CD8-positive, alpha-beta memory T cell (primary cell): ENCODE measurements at places on chromosomes 7 and 10.

DNA sequence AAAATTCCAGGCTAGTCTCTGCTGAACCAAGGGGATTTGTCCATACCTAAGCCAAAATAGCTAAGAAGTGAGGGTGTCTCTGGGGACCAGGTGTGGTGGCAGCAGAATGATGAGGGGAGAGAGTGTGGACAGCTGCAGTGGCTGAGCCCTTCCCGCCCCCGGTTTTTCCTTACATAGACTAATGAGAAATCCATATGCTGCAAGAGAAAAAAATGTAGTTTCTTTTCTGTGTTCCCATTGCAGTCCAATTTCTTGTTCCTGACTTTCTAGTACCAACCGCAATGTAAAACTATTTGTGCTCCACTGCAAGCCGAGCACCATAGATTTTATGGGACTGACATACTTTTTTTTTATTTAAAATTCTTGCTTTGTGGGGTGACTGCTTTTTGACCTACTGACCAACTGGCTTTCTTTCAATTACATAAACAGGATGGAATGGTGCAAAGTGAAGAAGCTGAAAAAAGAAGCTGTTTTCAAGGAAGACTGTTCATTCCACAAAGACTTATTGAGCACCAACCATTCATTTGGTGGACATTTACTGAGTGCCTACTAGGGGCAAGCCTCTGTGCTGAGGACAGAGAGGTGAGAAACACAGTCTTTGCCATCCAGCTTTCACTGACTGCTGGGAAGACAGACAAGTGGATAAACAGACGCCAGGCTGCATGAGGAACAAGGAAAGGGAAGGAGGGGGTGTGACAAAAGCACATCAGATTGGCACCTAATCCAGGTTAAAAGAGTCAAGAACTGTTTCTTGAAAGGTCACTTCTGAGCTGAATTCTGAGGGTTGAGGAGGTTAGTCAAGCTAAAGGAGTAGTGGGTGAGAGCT lies 9.8 kb downstream of the CEP41 start:
- DNase-seq = no peak

GRCh38 chr10:17257466-17258321 lies 29.7 kb downstream of the VIM start:
- peak; percentile 62 for DNase-seq

GRCh38 chr7:40400525-40400924 lies 265.7 kb downstream of the SUGCT start:
- no peak for DNase-seq

DNA sequence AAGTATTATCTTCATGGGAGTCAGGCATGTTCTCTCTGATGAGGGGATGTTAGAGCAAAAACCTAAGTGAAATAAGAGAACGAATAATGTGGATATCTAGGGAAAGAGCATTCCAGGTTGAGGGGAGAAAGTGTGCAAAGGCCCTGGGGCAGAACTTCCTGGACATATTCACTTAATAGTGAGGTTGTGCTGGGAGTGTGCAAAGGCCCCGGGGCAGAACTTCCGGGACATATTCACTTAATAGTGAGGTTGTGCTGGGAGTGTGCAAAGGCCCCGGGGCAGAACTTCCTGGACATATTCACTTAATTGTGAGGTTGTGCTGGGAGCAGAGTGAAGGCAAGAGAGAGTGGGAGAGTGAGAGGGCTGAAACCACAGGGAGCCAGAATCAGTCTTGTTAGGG lies 11.8 kb downstream of the PON1 start:
- DNase-seq = no peak

- DNase-seq = peak; percentile 81
Observed at GRCh38 chr7:74061840-74062539, 21.6 kb upstream of the LIMK1 start.

- DNase-seq = no peak
Observed at GRCh38 chr7:98312201-98312600, 30.7 kb downstream of the BRI3 start.

GRCh38 chr7:143362131-143363015 lies at the start of gene FAM131B:
Gene FAM131B, minus strand, starts transcription at chr7:143362713. Its CDS starts 110 bp downstream, at chr7:143362603.
- peak; percentile 34 for DNase-seq

- no peak for DNase-seq
Observed at GRCh38 chr10:86665218-86665607, 3.1 kb upstream of the LDB3 start.

GRCh38 chr7:131203291-131203976 lies 124.2 kb upstream of the MKLN1 start:
- DNase-seq = no peak

DNA sequence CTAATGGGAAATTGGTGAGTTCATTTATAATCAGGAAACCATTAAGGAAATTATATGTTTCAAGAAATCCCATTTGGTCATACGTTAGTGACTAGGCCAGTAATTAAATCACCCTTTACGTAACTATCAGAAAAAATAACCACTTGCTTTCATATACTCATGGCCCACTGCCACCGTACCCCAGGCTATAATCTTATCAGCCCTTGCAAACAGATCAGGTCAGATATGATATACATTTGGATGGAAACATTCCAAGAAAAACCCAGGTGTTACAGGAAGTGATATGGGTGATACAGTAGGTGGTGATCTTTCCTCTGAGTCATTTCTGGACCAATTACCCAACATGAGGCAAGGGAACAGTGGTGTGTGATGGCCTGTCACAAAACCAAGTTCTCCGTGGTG lies 481.0 kb upstream of the SEMA3A start:
- DNase-seq = no peak

DNA sequence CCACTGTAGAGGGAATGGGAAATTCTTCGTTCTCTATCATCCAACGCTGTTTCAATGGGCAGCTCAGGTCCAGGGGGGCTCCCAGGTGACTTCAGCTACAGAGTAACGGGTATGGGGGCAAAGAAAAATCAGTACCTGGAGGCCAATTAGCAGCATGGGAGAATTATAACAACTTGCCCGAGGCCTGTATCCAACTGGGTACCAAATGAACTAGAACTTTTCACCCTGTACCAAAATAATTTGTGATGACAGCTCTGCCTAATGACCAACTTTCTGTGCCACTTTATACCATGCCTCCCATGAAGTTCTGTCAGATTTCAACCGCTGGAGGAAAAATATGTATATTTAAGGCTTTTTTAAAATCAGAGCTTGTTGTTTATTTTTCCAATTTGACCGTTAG lies 467.1 kb downstream of the PARD3 start:
- no peak for DNase-seq

DNA sequence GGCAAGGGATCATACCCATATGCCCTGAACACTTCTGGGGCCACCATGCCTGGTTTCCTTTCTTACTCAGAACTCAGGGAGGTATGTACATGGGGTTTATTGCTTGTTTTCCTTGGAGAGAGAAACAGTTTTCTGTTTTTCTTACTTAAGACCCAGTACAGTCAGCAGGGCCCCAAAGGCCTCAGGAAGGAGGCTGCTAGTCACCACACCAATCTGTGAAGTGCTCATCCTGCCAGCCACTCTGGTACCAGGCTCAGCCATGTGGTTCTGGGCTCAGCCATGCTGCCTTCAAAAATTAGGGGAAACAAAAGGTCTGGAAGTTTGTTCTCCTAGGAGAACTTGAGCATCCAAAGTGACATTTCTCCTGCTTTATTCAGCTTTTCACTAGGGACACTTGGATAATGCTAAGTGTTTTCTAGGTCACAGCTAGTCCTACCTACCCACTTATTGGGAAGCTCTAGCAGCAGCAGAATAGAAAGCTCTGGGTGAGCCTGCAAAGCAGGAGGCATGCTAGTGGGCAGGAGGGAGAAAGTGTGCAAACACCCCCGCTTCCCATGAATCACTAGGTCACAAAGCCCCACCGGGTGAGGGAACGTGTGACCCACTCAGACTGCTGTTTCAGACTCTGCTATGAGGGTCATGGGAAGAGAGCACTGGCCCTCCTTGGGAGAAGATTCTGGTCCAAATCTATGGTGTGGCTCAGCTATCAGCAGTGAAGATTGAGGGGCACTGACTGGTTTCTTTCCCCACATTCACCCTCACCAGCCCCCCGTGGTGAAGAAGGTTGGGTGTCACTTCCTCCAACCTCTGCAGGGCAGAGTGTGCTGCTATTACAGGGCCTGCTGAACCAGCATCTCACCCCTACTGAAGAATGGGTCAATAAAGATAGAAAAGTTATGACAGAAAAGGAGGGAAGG lies 23.9 kb downstream of the NUDCD3 start:
- DNase-seq = no peak

DNA sequence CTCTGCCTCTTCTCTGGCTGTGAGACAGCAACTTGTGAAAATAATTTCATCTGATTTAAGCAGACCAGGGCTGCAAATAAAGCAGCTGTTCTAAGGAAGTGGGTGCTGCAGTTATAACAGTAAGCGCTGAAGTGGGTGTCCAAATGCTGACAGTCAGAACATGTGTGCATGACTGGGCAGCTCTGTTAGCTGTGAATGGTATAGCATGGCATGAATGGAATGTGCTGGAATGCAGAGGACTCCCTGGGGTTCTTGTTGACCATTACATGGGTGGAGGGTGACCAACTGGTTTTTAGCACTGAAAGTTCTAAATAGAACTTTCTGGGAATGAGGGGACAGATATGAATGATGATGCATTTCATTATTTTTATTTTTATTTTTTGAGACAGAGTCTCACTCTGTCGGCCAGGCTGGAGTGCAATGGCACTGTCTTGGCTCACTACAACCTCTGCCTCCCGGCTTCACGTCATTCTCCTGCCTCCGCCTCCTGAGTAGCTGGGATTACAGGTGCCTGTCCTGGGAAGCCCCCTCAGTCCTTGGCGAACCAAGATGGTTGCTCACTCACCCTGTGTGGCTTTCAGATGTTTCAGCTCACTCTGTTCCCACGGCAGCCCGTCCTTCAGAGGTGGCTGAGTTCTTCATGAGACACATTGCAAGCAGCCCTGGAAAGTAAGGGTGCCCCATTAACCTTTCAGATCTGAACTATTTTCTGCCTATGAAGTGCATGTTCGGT lies 319.8 kb upstream of the PHYHIPL start:
- DNase-seq = no peak

DNA sequence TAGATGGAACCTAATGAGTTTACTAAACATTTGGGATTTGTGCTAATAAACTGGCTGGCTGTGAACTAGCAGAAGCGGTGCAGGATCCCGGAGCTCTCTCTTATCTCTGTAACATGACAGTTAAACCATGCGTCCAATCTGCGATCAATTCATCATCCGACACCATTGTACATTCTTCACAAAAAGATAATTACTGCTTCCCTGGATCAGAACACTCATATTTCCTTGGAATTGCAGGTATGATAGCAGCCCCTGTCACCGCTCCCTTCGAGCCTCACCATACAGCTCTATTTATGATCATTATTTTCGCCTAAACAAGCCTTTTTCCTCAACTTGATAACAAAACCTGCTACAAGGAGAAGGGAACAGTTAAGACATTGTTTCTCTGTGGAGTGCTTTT lies 18.5 kb downstream of the EBF3 start:
- no peak for DNase-seq

GRCh38 chr10:52540479-52540984 lies 226.5 kb downstream of the DKK1 start:
- no peak for DNase-seq

- no peak for DNase-seq
Observed at GRCh38 chr7:84533182-84533581, 338.6 kb upstream of the SEMA3A start.

GRCh38 chr10:132443605-132443982 lies 46.6 kb downstream of the PWWP2B start:
- peak; percentile 63 for DNase-seq

DNA sequence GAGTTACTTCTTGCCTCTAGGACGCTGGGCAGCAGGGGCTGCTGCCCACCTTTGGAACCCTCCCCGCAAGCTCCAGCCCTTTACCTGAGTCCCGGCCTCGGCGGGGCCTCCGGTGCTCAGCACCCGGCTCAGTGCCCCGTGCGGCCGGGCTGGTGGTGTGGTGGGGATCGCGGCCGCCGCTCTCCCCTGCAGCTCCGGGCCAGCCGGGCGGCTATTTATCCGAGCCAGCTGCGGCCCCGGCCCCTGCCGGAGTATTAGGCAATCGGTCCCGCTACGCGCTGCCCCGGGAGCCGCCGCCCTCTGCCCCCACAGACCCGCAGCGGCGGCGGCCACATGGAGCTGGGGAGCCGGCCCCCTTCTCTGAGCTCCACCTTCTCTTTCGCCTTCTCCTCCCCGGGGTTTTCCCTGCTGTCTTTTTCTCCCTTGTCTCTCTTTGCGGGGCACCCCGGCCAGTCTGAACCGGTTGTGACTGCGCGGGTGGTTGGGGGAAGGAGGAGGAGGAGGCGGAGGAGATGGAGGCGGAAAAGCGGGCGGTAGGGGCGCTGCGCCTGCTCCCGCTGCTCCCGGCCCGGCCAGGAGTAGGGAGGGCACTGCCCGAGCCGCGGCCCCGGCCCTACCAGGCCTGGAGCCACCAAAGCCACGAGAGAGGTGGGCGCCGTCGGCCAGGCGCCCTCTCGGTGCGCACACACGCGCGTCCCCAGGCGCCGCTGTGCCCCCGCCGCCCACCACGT lies at the start of gene SLC16A9:
Gene SLC16A9, minus strand, starts transcription at position 456 of the 731 bp plus-strand sequence. CDS start 25,559 bp downstream, outside the sequence.
- no peak for DNase-seq

GRCh38 chr10:53403688-53404087 lies 631.1 kb upstream of the MBL2 start:
- DNase-seq = no peak

DNA sequence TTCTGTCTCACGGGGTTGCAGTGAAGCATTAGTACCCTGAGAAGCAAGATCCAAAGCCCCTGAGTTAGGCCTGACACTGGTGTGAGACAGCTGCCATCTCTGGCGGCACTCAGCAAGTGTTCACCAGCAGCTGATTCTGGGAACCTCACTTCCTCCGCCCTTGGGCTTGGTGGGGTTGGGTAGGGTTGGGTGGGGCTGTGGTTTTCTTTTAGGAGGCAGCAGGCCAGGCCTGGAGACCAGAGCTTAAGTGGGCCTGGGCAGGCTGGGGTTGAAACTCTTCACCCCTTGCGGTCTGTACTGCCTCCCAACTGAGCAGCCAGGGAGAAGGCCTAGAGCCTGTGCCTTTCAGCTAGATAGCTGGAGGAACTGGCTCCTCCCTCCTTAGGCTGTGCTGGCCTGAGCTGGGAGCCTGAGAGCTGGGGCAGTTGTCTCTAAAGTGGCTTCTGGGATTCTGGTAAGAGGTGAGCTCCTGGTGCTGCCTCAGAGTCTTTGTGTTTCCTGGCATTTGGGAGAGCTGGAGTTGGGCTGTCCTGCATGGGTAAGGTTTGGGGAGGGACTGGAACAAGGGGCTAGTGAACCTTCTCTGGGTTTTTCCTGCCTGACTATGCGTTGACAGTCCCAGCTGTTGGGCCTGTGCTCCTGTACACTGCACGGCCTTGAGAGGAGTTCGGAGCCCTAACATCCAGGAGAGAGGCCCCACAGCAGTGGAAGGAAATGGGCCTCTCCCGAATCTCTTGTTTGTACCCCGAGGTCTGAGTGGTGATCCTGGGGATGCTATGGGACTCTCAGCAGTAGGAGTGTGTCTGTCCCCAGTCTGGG lies 5.1 kb downstream of the TSPAN14 start:
- DNase-seq = peak; percentile 61

- DNase-seq = no peak
Observed at GRCh38 chr7:37483627-37484026, 35.0 kb upstream of the ELMO1 start.

- no peak for DNase-seq
Observed at GRCh38 chr7:155587486-155587885, 41.1 kb upstream of the CNPY1 start.

GRCh38 chr10:110447886-110448285 lies 49.8 kb upstream of the DUSP5 start:
- no peak for DNase-seq
